ENCODE measurements at places on chromosomes 16 and 17.

GRCh38 chr17:38461683-38462082, 33.4 kb downstream of the ARHGAP23 start:
- DNase-seq = no peak

DNA sequence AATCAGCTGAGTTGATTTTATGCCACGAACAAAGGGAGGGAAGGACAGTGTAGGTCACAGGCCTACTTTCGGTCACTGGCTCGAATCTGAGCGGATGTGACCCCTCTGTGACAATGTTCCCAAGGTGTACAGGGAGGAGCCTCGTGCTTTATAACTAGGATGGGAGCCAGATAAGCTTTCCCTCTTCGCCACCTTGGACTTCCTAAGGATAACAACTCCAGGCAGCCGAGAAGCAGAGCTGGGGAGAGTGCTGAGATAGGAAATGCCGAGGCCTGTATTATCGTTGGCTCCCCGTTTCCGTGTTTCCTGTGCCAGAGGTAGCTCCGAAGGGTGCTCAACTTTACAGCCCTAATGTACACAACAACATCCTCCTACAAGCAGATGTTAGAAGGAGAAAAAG, 217.8 kb upstream of the IRX3 start:
- DNase-seq = no peak

DNA sequence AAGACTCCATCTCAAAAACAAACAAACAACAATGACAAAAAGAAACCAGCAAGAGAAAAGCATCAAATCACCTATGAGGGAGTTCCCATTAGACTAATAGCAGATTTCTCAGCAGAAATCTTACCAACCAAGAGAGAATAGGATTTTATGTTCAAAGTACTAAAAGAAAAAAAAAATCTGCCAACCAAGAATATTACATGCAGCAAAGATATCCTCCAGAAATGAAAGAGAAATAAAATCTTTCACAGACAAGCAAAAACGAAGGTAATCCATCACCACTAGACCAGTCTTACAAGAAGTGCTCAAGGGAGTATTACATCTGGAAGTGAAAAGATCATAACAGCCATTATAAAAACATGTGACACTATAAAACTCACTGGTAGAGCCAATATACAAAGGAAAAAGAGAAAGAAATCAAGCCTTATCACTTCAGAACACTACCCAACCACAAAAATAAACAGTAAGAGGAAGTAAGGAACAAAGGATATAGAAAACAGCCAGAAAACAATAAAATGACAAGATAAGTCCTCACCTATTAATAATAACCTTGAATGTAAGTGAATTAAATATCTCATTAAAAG, 66.3 kb downstream of the STX8 start:
- DNase-seq = no peak

DNA sequence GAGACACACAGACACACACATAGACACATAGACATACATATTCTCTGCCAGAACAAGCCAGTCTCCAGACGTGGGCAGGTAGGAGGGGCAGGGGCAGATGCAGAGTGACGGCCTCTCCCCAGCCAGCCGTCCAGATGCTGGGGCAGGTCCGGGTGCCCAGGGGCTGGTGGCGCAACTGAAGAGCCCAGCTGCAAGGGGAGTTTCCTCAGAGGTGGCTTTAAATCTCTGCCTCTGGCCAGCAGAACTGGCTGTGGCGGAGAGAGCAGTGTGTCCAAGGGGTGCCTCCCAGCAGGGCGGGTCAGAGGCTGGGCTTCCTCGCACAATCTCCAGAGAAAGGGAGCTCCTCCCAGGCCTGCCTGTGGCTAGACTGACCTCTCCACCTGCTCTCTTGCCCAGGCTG, 9.4 kb upstream of the GCGR start:
- DNase-seq = no peak

DNA sequence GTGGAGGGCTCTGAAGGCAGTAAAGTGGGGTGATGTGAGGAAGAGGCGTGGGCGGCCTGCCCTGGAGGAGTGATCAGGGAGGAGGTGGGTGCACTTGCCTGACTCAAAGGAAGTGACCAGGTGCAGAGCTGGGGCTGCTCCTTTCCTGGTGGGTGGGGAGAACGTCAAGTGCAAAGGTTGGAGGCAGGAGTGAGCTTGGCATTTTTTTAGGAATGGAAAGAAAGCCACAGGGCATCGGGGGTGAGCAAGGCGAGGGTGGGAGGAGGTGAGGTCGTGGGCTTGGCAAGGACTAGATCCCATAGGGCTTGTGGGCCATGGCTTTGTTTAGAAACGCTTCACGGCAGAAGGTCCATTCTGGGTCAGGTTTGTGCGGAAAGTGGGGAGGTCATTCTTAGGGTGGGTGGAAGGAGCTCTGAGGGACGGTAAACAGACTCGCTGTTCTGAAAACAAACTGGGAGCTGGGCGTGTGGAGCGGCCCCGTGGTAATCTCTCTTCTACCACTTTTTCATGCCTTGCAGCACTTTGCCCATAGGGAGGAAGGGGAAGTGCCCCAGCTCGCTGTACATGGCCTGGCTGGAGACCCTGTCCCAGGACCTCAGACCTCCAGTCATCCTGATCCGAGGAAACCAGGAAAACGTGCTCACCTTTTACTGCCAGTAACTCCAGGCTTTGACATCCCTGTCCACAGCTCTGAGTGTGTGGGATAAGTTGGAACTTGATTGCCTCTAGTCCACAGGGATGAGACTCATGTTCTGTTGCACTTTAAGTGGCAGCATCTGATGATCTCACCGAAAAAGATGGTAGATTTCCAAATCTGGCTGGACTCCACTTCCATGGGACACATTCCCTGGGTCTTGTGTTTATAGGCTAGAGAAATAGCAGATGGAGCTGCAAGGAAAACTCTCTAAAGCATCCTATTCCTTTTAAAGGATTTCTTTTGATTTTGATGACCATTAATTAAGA, 18.9 kb upstream of the HERPUD1 start:
- DNase-seq = no peak

DNA sequence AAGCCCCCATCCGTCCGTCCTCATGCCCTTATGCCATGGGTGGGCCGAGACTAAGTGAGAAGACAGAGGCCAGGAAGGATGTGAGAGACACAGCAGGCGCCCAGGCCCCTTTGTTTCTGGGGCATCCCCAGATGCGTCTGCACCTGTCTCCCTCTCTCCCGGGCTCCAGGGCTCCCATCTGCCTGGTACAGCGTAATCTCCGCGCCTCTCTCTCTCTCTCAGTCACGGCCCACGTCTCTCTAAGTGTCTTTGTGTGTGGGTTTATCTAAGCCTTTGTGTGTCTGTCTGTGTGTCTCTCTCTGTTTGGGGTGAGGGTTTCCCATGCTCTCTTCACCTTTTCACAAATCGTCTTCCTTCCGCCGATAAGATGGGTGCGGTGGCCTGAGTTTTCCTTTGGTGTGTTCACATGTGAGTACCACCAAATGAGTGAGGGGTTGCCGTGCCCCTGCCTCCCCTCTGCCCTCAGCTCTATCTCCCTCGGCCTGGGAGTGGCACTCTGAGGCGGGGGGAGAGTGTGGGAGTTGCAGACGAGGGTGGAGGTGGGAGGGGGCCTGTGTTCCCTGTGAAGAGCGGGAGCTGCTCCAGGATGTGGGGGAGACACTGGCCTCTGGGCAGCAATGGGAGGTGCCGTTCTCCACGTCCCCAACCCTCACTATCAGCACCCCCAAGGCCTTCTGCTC, 25.8 kb upstream of the ABCC3 start:
- DNase-seq = no peak

DNA sequence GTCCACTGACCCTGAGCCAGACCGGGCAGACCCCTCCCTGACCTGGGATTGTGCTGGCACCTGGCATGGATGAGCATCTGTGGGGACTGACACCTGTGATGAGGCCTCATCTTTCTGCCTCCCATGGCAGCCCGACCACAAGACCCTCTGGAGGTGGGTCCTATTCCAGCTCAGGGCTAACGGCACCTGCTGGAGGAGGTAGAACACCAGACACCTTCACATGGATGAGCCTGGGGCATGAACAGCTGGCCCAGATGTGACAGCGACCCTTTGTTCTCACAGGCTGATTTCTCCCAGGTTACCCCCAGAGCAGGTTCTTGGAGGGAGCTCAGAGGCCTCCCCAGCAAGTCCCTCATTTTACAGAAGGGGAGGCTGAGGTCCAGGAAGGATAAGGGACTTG, 46.4 kb upstream of the PIK3R6 start:
- DNase-seq = no peak

DNA sequence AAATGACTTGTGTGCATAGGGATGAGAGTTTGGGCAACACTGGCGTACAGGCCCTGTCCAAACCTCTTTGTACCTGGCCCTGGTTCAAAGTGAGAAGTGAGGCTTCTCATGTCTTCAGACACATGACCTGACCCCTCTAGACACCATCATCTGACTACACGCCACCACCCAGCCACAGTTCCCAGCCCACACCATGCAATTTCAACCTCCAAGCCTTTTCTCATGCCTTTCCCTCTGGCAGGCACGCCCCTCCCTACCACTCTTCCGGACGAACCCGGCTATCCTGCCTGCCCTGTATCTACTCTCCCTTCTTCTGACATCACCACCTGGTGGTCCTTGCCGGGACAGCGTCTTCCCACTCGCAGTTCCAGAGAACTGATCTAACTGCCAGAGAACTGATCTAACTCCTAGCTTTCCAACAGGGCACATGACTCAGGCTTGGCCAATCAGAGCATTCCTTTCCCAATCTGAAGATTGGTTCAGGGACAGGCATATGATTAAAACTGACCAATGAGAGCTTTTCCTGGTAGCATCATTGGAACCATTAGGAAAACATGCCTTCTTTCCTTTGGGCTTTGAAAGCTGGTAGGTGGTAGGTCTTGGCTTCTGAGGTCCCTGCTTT, 27.1 kb upstream of the IL21R start:
- no peak for DNase-seq

DNA sequence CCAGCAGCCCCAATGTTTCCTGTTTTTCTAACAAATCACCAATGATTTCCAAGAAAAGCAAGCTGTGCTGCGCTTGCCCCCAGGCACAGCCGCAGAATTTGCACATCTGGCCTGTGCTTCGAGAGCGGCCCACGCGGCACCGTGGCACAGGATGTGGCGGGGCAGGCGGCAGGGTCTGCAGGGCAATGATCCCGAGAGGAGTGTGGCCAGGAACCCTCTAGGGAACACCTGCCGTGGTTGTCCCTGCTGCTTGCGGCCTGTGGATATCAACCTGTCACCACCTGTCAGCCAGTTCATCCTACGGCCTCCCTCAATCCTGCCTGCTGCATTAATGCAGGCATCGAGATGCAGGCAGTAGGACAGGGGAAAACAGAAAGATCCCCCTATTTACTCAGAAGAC, 24.0 kb downstream of the PIK3R5 start:
- DNase-seq = no peak

DNA sequence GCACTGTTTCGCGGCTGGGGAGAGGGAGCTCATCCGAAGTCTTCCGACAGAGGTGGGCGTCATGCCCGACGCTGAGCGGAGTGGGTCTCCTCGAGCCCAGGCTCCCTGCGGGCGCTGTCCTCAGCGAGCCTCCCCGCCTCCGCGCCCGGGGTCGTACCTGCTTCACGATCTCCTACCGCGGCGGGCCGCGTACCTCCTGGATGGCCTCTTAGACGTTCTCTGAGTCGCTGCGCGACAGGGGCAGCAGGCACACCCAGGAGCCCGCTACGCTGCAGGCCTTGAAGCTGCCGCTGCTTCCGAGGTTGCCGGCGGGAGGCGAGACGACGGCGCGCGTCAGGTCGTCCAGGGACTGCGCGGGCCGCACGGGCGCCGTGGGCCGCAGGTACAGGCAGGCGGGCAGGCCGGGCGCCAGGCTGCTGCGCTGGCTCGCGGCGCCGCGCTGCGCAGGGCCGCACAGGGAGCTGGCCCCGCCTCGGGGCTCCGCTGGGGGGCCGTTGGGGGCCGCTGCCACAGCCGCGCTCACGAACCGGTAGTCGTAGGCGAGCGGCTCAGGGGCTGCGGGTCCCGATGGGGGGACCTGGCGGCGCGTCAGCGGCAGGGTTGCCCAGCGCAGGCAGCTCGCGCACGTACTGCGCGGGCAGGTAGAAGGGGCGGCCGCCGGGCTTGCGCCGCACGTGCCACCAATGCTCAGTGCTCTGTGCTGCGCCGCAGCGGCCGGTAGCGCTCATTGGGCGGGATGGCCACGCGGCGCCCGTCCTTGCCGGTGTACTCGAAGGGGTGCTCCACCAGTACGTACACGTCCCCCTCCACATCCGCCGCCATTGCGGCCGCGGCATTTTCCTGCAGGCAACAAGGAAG, 116.4 kb upstream of the SMURF2 start:
- no peak for DNase-seq

- DNase-seq = no peak
Observed at GRCh38 chr16:1335996-1336395, 2.6 kb downstream of the BAIAP3 start.

- no peak for DNase-seq
Observed at GRCh38 chr16:78524066-78524595, 424.7 kb downstream of the WWOX start.

DNA sequence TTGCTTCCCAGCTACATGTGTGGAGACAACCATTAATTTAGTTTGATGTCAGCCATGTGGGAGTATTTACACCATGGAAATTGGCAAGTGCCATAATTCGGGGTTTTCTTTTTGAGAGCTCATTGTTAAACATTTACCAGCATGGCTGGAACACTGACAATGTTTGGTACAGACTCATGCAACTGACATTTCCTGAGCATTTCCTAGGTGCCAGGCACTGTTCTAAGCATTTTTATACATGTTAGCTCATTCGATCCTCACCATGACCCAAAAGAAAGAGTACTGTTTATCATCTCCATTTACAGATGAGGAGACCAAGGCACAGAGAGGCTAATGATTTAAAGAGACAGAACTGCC, 86.9 kb downstream of the FOXL1 start:
- no peak for DNase-seq

DNA sequence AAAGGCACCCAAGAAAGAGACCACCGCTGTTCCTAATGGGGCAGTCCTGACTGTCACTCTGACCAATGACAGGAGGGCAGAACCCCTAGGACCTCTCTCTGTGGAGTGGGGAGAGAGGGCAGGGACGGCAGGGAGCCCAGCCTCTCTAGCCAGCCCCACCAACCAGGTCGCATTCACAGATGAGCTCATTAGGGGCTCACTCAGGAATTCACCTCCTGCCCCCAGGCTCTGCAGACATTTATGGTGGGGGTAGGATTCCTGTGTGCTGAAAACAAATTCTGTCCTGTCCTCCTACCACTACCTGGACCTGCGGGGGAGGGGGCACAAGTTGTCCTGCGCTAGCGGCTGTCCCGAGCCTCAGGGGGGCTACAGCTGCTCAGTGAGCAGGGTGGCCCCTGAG, 27.7 kb upstream of the GPRC5C start:
- DNase-seq = no peak

- DNase-seq = no peak
Observed at GRCh38 chr17:40230670-40231069, 11.6 kb downstream of the WIPF2 start.

DNA sequence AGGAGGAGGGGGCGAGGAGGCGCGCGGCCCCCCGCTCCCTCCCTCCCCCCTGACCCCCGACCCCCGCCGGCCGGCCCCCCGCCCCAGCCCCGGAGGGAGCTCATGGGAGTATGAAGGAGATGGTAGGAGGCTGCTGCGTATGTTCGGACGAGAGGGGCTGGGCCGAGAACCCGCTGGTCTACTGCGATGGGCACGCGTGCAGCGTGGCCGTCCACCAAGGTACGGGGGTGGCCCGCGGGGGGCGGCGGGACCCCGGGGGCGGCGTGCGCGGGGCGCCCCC, 390 bp downstream of the MLLT6 start:
- no peak for DNase-seq

All from NCI-H1436 treated with DMSO at 0.1 percent for 48 hours (cell line).